ENCODE measurements at places on chromosomes 13 and 19.

- no peak for DNase-seq
Measured at GRCh38 chr13:80151016-80151415, 189.9 kb downstream of the SPRY2 start.

- no peak for DNase-seq
Measured at GRCh38 chr19:27735314-27735713, 1477.6 kb downstream of the UQCRFS1 start.

DNA sequence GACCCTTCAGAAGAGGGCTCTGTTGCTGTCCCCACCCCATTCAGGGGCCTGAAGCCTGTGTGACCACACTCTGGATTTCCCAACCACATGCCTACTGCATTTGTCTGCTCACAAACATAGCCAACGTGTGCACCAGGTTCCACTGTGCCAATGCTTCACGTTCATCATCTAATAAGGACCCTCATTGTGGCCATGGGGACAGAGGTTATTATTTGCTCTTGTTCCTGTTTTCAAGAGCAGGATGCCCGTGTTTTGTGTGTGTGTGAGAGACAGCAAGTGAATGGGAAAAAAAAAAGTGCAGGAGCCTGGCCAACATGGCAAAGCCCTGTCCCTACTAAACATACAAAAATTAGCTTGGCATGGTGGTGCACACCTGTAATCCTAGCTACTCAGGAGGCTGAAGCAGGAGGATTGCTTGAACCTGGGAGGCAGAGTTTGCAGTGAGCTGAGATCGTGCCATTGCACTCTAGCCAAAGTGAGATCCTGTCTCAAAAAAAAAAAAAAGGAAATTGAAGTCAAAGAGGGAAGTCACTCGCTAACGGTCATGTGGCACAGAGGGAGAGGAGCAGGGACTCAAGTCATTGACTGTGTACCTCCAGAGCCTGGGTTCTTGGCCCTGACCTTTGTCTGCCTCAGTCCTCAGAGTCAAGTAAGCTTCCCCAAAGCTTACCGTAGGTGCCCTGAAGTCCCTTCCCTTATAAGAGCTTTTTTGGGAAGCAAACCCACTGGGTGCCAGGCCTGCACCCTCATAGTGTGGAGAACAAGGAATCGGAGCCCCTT, 6.9 kb downstream of the B3GNT8 start:
- no peak for DNase-seq

DNA sequence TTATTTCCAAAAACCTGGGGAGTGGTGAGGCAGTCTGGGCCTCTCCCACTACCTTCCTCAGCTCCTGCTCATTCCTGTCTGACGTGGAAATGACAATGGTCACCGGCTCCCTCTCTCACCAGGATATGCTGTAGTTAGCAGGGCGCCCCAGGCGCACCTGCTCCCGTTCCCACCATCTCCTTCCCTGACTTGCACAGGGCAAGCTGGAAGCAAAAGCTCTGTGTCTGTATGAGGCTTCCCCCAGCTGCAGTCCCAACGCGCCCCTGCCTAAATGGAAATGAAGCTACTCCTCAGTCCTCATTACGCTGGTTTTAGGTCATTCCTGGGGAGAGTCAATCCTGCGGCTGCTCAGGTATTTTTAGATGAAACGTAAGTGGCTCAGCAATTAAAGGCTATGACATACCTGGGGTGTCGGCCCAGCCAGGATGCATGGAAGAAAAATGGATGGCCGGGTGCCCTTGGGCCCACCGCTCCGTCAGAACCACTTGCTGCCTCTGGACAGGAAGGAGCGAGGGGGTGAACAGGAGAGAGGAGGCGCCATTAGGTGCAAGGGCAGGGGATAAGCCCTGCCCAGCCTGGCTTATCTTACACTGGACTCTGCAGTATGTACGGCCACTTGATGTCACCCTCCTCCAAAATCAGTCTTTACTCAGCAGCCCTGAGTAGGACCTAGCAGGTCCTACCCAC, 32.4 kb downstream of the DHRS12 start:
- no peak for DNase-seq

- no peak for DNase-seq
Measured at GRCh38 chr13:112175162-112176075, 108.5 kb downstream of the SOX1 start.

DNA sequence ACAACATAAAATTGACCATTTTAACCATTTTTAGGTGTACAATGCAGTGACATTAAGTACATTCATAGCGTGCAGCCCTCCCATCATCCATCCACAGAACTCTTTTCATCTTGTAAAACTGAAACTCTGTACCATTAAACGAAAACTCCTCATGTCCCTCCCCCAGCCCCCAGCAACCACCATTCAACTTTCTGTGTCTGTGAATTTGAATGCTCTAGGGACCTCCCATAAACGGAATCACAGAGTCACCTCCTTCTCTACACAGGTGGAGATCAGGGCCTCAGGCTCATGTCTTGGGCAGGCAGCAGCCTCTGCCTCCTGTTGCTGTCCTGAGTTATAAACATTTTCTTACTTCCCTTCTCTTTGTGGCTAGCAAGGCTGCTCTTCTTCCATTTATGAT, 7.3 kb upstream of the CCNE1 start:
- DNase-seq: no peak

DNA sequence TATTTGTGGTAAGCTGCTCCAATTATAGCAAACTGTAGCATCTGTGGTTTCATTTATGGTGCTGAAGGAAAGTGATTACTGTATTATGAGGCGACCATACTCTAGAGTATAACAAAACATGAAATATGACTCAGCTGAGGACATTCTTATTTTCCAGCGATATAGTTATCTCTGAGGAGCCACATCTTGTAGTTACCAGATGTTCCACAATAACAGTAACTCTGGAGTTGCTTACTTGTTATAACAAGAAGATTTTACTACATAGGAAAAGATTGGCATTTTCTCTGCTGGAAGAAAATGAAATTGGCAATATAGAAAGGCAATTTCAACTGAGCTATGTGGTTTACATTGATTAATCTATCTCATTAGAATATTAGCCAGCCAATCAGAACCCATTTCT, 1634.2 kb downstream of the PCDH9 start:
- DNase-seq: no peak

DNA sequence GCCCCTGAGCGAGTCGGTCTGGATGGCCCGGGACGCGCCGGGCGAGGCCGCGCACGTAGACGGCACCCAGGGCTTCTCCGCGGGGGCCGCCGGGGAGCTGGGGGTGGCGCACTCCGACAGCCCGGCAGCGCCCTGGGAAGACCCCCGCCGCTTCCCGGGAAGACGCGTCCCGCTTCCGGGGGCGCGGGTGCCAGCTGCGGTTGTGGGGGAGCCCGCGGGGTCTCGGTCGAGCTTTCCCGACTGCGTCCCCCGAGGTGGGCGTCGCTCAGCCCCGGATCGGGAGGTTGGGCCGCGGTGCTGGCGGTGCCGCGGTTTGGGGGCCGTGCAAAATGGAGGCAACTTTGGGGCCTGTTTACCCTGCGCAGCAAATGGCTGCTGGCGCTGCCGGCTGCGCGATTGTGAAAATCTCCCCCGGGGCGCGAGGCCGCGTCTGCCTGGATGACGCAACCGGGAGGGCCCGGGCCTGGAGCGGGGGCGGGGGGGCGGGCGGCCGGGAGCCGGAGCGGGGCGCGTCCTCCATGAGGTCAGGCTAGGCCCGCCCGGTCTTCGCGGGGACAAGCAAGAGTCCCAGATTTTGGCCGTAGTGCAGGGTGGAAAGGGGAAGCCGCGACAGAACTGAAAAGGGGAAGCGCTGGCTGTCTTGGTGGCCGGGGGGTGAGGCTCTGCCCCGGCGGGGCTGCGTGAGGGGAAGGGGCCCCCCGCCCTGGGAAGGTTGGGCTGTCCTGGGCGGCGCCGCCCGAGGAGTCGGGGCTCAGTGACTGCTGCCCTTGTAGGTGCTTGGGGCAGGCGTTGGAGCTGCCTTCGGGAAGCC, 11.3 kb downstream of the PEAK3 start:
- peak; percentile 91 for DNase-seq

DNA sequence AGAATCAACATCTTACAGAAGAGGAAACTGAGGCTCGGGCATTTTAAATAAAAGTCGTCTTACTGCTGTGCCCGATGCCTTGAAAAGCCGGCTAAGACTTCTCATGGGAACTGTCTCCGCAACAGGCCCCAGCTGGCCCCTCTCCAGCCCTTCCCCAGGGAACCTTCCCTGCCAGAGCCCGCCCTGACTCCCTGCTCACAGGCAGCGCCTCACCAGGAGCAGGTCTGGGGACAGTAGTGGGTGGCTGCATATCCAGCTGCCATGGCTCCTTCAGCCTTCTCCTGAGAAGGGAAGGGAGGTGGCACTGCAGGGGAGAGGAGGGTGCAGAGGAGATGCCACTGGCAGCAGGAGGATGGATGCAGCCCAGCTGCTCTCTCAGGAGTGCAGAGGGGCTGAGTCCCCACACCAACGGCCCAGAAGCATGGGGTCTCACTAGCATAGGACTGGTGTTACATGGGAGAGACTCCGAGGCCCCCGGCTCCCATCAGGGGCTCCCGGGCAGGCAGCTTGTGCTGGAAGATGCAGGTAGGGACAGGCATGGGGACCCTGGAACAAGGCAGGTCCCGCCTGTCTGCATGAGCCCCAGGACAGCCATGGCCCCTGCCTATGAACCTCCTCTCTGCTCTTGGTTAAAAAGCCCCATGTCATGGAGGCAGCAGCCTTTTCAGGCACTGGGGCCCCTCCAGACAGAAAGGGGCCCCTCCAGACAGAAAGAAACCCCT, 216.4 kb upstream of the SGCG start:
- DNase-seq: no peak

DNA sequence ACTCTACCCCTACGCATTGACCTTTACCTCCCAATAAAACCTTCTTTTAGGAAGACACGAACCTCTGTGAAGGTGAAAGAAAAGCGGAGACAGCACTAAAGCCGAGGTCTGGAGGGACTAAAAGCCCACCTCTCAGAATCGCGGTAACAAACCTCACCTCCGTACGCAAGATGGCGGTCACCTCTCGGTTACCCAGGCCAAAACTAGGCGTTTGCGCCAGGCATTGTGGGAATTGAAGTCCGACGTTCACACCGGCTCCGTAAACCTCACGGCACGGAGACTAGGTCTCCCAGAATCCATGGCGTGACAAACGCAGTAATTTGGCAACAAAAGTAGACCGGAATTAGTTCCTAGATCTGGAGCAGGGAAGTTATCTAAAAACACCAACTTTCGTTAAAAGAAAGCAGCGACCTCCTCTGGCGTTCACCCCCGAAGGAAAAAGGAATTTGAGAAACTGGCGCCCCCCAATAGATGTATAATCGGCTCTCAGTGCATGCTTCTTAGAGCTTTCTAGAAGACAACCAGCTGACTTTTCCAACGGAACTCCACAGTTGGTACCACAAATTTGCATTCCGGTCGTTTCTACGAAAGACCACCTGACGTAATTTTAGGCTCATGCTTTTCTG, at the start of gene N4BP2L2:
N4BP2L2 (minus strand) TSS at position 175 of the 626 bp plus-strand sequence. CDS start 1,768 bp downstream, outside the sequence.
- DNase-seq: peak; percentile 97

GRCh38 chr13:92150606-92151005, 752.2 kb downstream of the GPC5 start:
- no peak for DNase-seq

- no peak for DNase-seq
Measured at GRCh38 chr13:113617961-113618360, 33.4 kb downstream of the TFDP1 start.

- no peak for DNase-seq
Measured at GRCh38 chr13:26048741-26049140, 3.1 kb downstream of the SHISA2 start.

- DNase-seq: no peak
Measured at GRCh38 chr19:8115805-8116396, 33.5 kb downstream of the FBN3 start.

DNA sequence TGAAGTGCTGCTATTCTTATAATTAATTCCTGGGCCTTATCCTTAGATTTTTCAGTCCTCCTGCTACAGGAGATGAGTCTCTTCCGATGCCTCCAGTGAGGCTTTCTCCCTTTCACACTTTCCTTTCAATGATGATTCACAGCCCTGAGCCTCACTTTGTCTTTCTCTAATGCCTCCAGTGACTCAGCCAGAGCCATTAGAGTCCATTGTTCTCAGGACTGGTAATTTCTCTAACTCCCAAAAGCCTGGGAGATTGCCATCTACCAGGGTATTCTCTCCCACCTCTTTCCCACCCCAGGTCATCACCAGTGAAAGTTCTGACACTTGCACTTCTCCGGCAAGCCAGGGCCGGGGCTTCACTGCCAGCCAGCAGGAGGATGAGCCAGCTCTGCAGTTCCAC, 49.6 kb upstream of the ARGLU1 start:
- DNase-seq: no peak

GRCh38 chr19:40314656-40315055, 29.5 kb upstream of the AKT2 start:
- no peak for DNase-seq

- DNase-seq: no peak
Measured at GRCh38 chr13:51839711-51840540, 5.1 kb downstream of the TMEM272 start.

- DNase-seq: no peak
Measured at GRCh38 chr13:79973533-79973963, 367.4 kb downstream of the SPRY2 start.

- DNase-seq: no peak
Measured at GRCh38 chr13:23626700-23627099, 56.5 kb downstream of the TNFRSF19 start.

DNA sequence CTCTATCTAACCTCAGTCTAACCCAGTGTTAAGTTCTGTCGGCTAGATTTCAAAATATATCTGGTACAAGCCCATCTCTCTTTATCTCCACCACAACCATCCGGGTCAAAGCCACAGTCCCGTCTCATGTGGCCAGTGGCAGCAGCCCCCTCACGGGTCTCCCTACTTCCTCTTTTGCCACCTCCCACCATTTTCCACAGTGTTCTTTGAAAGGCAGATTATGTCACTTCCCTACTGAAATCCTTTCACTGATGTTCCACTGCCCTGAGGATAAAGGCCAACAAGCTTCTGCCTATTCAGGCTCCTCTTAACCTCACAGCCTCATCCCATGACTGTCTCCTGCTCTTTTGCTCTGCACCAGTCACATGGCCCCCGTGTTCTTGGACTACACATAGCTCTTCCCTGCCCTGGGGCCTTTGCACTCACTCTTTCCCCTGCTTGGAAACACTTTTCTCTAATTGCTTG, 117.2 kb downstream of the UBL3 start:
- no peak for DNase-seq

GRCh38 chr19:50562996-50563395, 5.2 kb downstream of the LRRC4B start:
- no peak for DNase-seq

DNA sequence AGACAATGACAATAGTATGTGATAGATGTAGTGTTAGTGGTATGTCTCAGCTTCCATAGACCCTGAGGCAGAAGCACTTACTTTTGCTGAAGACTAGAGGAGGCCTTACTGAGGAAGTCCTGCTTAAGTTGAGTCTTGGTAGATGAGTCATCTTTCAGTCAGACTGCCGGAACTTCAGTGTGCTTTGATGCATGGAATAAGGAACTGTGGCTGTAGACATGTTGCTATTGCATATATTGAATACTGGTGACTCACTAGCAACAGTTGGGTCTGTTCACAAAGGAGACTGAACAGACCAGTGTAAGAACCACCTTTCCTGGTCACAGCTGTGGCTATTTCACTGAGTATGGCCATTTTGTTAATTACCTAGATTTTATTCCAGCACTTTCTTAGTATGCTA, 1000.6 kb downstream of the OLFM4 start:
- no peak for DNase-seq
